Hematopoietic multipotent progenitor cell (in vitro differentiated cells): ENCODE measurements at places on chromosomes 1 and 21.

DNA sequence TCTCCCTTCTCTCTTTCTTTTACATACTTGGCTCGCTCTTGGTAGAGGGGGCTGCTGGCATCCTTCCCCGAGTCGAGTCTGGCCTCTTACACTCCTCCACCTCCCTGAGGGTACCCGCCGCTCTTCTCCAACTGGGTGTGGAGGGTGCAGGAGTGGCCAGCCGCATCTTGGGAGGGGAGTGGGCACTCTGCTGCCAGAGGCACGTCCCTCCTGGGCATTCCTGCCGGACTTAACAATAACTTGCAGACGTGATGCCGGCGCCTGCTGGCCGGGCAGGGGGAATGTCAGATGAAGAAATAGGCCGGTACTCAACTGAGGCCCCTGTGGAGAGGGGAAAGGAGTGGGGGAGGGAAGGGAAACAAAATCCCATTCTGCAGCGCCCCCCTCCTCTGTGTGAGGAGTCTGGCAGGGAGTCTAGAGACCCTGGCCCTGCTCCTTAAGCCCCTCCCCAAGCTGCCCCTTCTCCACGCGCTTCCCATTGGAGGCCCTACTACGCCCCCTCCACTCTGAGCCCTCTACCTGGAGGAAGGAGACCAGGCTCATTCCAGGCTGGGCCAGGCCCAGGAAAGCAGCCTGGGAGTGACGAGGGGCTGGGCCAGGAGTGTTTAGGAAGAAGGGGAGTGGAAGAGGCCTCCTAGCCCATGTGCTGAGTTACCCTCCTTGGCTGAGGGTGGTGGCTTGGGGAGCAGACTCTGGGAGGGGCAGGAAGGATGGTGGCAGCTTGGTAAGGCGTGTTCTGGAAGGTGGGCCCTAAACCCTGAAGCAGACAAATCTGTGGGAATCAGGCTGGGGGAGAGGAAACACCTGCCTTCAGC lies 1.8 kb downstream of the ATP2B4 start:
- no peak for DNase-seq

DNA sequence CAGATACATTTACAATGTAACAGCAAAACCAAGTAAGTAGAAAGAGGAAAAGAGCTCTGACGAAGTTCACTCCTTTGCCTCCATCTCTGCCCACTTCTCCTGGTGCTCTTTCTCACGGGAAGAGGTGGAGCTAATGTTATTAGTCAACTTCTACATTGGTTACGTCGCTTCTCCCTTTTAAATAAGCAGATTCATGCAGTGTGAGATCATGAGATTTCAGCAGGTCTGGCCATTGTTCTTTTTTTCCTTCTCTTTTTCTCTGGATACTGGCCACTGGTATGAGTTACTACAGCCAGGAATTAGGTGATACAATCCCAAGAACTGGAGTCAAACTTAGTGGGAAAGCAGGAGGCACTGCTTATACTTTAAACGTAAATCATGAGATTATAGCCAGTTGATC lies 207.1 kb downstream of the AKT3 start:
- DNase-seq: no peak

DNA sequence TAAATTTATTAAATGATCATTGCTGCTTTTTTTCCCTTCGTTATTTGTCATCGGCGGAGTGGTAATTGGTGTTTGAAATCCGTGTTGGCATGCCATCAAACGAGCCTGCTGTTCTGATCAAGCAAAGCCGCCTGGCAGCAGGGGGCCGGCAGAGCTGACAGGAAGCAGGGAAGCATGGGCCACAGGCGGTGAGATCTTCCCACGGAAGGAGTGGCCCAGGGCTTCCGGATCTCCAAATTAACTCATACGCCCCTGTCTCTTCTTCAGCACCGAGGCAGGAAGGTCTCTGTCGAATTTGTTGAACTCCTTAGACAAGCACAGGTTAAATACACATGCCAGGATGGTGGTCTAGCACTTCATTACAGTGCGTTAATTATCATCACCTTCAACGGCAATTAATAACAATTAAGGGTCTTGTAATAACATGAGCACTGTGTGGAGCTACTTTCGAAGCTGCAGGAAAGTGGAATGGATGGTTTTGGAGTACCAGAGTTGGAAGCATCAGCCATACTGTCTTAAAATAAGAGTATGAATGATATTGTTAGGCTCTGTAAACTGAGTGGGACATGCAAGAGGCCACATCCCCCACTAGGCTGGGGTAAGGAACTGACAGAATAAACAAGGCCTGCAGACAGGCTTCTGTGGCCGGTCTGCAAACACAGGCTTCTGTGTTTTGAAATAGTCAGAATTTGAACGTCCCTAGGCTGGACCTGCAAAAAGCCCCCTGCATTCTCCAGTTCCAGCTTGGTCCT lies 199.4 kb upstream of the DAB1 start:
- no peak for DNase-seq

GRCh38 chr1:30765556-30766434 lies 8.2 kb upstream of the LAPTM5 start:
- no peak for DNase-seq

- no peak for DNase-seq
Measured at GRCh38 chr1:110686188-110686587, 11.4 kb upstream of the KCNA3 start.

DNA sequence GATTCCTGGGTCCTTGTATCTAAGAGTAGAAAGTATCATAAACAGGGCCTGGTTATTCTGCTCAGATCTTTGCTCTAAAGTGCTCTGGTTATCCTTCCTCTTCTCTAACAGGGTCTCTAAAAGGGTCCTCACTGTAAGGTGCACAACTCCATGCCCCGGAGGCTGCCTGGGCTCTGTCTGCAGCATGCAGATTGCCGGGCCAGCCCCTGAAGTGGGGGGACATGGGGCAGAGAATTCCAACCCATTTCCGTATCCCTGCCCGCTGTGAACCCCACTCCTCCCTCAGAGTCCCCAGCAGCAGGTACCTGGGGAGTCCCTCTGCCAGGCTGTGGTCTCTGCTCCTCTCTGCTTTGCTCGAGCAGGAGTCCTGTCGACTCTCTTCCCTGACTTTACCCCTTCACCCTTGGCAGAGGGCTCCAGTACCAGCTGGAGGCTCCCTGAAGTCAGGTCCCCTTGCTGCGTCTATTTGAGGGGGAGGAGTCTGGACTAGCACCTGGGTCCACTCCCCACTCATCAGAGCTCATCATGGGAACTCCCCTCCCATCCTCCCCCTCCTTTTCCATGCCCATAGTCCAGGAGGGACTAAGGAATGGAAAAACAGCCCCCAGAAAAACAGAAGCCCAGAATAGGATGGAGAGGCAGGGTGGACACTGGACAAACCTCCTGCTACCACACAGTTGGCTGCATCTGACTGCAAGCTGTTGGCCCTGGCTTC lies 12.1 kb downstream of the BLACAT1 start:
- no peak for DNase-seq

- no peak for DNase-seq
Measured at GRCh38 chr1:231808990-231809389, 182.4 kb downstream of the DISC1 start.

- DNase-seq: peak; percentile 46
Measured at GRCh38 chr1:161721738-161722343, 497 bp downstream of the FCRLB start.

DNA sequence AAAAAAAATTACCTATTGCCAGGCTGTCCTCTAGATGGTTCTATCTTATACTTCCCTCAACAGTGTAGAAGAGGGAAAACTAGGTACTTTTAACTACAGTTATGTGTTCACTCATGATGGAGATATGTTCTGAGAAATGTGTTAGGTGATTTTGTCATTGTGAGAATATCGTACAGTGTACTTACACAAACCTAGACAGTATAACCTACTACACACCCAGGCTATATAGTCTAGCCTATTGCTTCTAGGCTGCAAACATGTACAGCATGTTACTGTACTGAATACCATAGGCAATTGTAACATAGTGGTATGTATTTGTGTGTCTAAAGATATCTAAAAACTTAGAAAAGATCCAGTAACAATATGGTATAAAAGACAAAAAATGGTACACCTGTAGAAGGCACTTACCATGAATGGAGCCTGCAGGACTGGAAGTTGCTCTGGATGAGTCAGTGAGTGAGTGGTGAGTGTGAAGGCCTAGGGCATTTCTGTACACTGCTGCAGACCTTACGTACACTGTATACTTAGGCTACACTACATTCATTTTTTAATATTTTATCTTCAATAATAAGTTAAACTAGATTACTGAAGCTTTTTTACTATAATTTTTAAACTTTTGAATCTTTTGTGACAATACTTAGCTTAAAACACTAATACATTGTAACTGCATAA lies 13.2 kb downstream of the MGST3 start:
- no peak for DNase-seq

DNA sequence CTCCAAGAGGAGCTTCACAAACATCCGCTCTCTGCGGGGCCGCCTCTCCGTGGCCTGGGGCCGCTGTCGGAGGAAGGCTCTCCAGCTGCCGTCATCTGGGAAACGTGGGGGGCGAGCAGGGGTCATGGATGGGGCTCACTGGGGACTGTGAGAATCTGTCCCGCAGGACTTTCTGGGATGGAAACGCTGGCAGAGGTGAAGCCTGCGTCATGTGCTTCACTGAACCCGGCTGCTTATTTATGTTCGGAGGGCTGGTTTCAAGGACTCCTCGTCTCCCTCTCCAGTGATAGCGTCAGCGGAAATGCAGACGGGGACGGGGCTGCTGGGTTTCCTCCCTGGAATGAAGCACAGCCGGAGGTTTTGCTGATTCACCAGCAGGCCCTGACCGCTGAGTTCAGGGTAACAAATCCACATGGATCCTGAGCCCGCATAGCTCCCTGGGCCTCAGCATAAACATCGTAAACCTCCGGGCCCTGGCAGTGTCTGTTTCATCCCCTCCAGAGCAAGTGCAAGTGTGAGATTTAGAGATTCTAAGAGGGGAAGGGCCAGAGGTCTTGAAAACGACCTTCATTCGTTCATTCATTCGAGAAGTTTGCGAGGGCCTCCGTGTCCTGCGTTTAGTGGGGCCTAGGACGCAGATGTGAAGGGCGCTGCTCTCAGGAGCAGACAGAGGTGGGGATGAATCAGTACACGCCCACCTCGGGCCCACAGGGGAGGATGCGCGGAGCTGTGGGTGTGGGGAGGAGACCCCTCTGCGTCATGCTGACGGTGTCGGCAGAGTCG lies 7.0 kb upstream of the POFUT2 start:
- DNase-seq: no peak

- no peak for DNase-seq
Measured at GRCh38 chr1:36778740-36779139, 255.6 kb downstream of the GRIK3 start.

DNA sequence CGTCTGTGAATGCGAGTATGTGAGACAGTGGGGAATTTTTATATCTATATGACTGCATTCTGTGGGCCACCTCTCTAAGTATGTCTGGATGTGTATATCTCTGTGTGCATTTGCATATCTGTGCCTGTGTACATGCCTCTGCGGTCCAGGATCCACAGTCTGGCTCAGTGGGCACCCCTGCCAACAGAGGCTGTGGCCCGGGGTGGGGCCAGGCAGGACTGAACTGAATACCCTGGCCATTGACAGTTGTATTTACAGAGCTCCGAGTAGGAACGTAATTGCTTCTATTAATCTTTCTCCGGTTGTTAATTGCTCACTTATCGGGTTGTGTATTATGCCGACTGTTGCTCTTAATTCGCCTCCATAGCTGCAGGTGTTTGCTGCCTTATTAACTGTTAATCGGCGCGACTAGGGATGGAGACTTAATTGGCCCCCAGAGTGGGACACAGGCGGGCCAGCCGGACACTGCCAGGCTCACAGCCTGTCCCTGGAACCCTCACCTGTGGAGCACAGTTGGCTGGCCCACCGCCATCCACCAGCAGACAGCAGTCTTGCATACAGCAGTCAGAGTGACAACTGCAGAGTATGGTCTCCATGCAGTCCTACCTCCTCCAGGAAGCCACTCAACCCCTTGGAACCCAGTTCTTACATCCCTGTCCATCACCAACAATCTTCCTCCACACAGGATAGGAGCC lies 22.4 kb upstream of the ADGRB2 start:
- DNase-seq: no peak

DNA sequence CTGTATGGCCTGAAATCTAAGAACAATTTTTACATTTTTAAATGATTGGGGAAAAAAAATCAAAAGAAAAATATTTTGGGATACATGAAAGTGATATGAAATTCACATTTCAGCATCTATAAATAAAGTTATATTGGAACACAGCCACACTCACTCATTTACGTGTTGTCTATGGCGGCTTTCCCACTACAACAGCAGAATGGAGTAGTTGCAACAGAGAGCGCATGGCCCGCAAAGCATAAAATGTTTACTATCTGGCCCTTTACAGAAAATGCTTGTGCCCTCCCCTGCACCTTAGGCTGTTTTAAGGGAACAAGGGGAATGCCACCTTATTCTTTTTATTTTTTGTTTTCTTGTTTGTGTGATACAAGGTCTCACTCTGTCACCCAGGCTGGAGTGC lies 3.5 kb downstream of the KLHDC8A start:
- DNase-seq: no peak

GRCh38 chr1:34054920-34055319 lies 110.1 kb downstream of the CSMD2 start:
- DNase-seq: no peak

DNA sequence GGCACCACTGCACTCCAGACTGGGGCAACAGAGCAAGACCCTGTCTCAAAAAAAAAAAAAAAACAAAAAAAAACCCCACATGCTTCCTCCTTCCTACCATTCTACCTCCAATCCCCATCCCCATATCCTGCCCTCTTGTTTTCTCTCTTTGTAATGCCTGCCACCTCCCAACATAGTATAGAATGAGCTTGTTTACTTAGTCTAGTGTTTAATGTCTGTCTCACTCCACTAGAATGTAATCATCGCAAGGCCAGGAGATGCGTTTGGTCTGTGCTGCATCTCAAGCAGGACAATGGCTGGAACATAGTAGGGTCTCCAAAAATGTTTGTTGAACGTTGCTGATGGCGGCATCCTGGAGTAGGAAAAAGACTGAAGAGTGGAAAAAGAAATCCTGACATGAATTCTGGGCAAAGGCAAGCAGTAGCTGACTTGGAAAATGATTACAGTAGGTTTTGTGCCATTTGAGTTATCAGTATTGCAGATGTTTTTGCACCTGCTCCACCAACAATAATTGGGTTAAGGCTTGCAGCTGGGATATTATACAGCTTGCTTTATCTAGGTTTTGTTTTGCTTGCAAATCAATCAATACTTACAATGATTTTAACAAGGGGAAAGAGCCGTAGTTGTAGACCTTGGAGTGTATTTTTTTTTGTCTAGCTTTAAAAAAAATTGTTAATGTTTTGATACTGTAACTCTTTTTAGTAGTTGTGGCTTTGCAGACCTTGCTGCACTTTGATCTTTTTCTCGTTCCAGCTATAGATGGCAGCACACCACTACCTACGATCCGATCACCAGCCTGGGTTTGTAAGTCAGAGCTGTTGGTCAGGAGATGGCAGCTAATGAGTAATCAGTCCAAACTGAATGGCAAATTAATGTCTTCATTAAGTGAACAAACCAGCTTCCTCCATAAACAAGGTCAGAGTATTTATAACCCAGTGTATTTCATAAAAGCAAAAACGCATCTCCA lies 62.4 kb downstream of the BACH1 start:
- DNase-seq: peak; percentile 8

DNA sequence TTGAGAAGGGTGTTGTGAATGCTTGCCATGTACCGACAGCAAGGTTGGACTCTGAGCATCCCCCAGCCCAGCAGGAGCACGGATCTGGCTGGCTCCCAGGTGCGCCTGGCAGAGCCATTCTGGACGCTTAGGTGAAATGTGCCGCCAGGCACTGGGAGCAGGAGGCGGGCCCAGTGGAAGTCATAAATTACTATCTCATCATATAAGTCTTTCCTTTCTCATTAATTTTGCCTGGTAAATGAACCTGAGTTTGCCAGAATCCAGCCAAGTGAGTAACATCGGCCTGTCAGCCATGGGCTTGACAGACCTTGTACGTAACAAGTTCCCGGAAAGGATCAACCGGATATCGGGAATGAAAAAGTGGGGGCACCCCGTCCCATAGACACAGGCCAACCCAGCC lies 179.5 kb upstream of the ARHGEF16 start:
- no peak for DNase-seq
